ENCODE measurements at places on chromosomes 16 and 17.
A peak's percentile ranks its signal among the peaks of the same experiment; 100 is the strongest.

GRCh38 chr17:50841277-50841948 is 6.0 kb downstream of the WFIKKN2 start:
- no peak overlapping the region for H3K4me3 ChIP-seq
- no peak overlapping the region for H3K27ac ChIP-seq
- peaks cover 18% of the 10 kb centered on the region for H3K4me1 ChIP-seq
- DNase-seq, result no peak

GRCh38 chr16:3431779-3432219 is 11.5 kb downstream of the ZNF597 start:
- no peaks in the 10 kb centered on the region for H3K27me3 ChIP-seq
- no peak overlapping the region for H3K27ac ChIP-seq
- peak overlapping the region; percentile 5 for H3K4me3 ChIP-seq
- no peaks in the 10 kb centered on the region for H3K4me1 ChIP-seq
- peaks cover 12% of the 10 kb centered on the region for H3K36me3 ChIP-seq

DNA sequence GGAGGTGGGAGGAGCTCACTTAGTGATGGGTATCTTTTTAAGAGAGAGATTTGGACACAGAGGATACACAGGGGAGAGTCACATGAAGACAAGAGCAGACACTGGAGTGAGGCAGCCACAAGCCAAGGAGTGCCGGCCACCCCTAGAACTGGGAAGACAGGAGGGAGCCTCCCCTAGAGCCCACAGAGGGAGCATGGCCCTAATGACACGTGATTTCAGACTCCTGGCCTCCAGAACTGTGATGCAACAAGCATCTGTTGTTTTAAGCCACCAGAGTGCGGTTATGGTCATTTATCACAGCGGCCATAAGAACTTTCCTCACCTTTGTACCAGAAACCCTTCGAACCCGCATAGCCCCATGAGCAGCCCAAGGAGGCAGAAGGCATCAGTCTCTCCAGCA is 33.3 kb downstream of the SLC38A8 start:
- H3K4me3 ChIP-seq, result no peak overlapping the region
- H3K36me3 ChIP-seq, result no peaks in the 10 kb centered on the region
- H3K4me1 ChIP-seq, result no peaks in the 10 kb centered on the region

- peak overlapping the region; percentile 53 for H3K27ac ChIP-seq
- no peak overlapping the region for H3K4me3 ChIP-seq
- H3K4me1 ChIP-seq, result peaks cover 51% of the 10 kb centered on the region
- H3K36me3 ChIP-seq, result no peaks in the 10 kb centered on the region
- no peaks in the 10 kb centered on the region for H3K27me3 ChIP-seq
Measured at GRCh38 chr17:50447870-50448595, 20.6 kb downstream of the CHAD start.

DNA sequence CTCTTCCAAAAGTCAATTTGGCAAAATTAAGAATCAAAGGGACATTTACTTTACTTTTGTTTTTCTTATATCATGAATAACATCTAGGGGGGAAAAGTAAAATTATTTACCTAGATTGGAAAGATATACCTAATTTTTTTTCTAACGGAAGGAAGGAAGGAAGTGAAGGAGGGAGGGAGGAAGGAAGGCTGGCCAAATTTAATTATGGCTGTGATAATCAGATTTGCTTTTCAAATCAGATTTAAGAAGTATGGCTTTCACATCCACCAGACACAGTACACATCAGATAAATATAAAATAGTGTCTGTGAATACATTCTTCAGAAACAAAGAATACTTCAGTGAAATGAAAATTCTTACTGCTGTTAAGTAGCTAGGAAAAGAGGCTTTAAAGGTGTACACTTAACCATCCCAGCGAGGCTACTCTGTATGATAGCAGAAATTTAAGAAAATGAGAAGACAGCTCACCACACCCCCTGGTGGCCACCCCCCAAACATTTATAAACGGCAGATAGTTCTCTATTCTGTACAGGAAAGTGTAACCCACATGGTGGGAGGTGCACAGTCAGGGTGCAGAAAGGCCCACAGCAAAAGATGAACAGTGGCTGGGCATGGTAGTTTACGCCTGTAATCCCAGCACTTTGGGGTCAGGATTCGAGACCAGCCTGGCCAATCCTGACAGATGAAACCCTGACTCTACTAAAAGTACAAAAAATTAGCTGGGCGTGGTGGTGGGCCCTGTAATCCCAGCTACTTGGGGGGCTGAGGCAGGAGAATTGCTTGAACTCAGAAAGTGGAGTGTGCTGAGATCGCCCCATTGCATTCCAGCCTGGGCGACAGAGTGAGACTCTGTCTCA is 150.8 kb downstream of the SSH2 start:
- H3K27ac ChIP-seq, result peak overlapping the region; percentile 76
- H3K4me1 ChIP-seq, result peaks cover 9% of the 10 kb centered on the region
- peak; percentile 79 for DNase-seq
- H3K36me3 ChIP-seq, result no peaks in the 10 kb centered on the region
